ENCODE measurements at places on chromosomes 16 and 17.

DNA sequence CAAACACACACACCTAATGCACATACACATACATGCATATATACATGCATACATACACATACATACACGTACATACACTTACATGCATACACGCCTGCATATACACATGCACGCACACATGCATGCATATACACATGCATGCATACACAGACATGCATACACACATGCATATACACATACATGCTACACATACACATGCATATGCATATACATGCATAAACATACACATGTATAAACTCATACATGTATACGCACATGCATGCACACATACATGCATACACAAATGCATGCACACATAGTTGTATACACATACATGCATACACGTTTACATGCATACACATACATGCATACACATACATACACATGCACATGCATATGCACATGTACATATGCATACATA, 23.6 kb upstream of the RMI2 start:
- DNase-seq: no peak

- DNase-seq: no peak
Observed at GRCh38 chr16:89923640-89924296, 626 bp downstream of the TUBB3 start.

DNA sequence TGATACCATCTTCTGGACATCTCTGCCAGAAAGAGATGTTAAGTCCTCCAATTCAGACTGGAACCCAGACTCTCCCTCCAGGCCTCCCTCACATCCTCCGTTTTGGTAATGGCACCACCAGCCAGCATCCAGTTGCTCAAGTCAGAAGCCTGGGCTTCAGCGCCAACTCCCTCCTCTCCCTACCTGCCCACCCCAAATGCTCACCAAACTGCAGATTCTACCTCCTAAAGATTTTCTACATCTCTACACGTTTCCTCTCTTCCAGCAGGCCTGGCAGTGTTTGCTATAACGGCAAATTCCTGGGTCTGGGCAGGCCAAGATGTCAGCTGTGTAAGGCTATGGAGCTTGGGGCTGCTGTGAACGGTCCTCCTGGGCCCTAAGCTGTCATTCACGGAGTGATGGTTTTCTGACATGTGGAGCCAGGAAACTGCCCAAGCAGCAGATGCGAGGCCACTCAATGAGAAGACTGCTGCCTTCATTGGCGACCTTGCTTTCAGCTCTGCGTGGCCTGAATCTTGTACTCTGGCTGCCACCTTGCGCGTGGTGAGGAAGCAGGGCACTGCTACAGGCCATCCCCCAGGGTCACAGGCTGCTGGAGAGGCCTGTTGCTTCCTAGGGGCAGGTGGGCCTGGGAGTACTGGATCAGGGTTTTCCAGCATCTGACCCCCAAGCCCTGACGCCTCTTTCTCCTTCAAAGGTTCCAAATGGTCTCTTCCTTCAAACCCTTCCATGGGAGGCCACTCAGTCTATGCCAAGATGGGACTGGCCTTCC, 37.7 kb downstream of the TBX4 start:
- no peak for DNase-seq

DNA sequence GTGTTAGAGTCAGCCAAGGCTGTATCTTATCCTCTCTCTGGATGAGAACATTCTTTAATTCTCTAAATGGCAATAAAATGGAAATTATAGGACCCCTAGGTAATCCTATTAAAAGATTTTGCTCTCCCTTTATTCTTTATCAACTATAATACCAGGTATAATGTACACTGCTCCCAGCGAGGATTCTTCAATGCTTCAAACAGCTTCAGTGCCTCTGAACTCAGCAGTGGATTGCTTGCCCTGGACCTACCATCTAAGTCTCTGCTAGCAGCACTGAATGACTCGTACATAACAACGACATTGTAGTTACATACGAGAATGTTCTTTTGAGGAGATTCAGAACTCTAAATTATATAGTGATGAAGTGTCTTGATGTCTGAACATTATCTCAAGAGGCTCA, 3.7 kb upstream of the OR3A2 start:
- no peak for DNase-seq

GRCh38 chr17:42193969-42194899, at the start of gene GHDC:
Gene GHDC, minus strand, starts transcription at chr17:42194494. Its CDS starts 913 bp downstream, at chr17:42193581.
- DNase-seq: peak; percentile 57

GRCh38 chr16:85689285-85689949, 663 bp upstream of the GINS2 start:
- no peak for DNase-seq

- DNase-seq: no peak
Observed at GRCh38 chr16:52034830-52035229, 512.1 kb downstream of the TOX3 start.

DNA sequence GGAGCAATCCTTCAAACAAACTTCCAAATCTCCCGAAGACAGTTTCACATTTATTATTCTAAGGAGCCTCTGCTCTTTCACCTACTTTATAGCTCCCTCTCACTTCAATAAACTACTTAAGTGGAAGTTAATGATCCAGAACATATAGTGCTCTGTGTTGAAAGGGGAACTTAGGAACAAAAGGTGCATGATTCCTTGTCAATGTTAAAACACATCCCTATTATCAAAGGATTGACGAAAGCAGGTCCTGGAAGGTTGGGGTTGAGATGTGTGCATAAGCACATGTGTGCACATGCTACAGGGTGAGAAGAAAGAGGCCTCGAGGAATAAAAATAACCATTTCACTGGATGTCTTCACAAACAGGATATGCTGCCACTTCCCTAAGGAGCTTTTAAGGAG, 170.3 kb downstream of the SLC39A11 start:
- DNase-seq: no peak

GRCh38 chr17:17411692-17412091, 65.1 kb upstream of the MED9 start:
- DNase-seq: no peak

GRCh38 chr17:70709596-70709995, 540.3 kb downstream of the KCNJ2 start:
- no peak for DNase-seq

- peak; percentile 6 for DNase-seq
Observed at GRCh38 chr16:28010671-28011070, 52.8 kb downstream of the GSG1L start.

GRCh38 chr16:84818989-84819643, 669 bp upstream of the CRISPLD2 start:
- no peak for DNase-seq

- DNase-seq: no peak
Observed at GRCh38 chr17:81138083-81138482, 27.2 kb upstream of the PVALEF start.

GRCh38 chr17:81939881-81940385, 2.8 kb upstream of the PYCR1 start:
- no peak for DNase-seq

GRCh38 chr16:85445064-85445778, 167.9 kb upstream of the GSE1 start:
- no peak for DNase-seq

GRCh38 chr16:70805787-70806186, 4.8 kb upstream of the VAC14 start:
- peak; percentile 92 for DNase-seq

Data from brain microvascular endothelial cell (primary cell).